Stimulated activated CD4-positive, alpha-beta T cell treated with anti-CD3 and anti-CD28 coated beads, Interleukin-2, amount 100 ng/mL, for 24 hours (primary cell): ENCODE measurements at places on chromosomes 6 and 20.

GRCh38 chr6:44297063-44298038 lies 15.8 kb downstream of the AARS2 start:
- DNase-seq, result peak; percentile 56

- no peak for DNase-seq
Measured at GRCh38 chr6:149614337-149614736, 34.2 kb downstream of the KATNA1 start.

DNA sequence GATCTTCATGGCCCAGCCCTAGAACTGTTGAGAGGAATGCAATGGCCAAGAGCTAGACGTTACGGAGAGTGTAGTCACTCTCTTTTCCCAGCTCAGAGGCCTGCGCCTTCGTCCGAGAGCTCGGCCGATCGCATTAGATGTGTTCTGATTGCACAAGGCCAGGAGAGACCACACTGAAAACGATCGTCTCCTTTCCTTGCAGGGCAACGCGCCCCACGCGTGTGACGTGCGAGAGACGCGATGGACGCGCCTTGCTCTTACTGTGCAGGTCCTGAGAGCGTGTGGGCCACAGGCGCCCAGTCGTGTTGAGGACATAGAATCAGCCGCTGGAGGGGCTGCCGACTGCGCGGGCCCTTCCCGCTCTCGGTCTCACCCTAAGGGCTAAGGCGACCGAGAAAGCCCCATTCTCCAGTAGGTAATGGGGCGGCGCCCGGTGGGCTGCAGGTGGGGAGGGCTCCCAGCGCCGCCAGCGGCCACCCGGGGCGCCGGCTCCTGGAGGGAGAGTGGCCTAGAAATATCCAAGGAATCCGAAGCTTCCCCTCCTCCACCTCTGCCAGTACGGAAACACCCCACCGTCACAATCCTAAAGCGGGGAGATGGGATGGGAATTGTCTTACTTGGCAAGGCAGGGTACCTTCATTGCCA lies 26.9 kb downstream of the TFAP2B start:
- no peak for DNase-seq

DNA sequence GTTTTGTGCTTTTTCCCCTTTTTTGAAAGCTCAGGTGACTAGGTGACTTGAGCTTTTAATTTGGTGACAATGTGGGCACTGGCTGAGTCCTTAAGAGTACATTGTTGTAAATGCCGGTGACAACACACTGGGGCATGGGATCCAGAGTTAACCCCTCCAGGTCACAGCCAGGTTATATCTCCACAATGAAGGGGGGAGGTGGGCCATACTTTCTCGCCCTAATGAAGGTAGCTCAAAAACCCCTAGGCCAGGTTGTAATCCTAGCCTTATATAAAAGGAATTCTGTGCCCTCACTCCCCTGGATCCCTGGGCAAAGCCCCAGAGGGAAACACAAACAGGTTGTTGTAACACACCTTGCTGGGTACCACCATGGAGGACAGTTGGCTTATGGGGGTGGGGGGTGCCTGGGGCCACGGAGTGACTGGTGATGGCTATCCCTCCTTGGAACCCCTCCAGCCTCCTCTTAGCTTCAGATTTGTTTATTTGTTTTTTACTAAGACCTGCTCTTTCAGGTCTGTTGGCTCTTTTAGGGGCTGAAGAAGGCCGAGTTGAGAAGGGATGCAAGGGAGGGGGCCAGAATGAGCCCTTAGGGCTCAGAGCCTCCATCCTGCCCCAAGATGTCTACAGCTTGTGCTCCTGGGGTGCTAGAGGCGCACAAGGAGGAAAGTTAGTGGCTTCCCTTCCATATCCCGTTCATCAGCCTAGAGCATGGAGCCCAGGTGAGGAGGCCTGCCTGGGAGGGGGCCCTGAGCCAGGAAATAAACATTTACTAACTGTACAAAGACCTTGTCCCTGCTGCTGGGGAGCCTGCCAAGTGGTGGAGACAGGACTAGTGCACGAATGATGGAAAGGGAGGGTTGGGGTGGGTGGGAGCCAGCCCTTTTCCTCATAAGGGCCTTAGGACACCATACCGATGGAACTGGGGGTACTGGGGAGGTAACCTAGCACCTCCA lies 2.2 kb upstream of the VEGFA start:
- no peak for DNase-seq

GRCh38 chr20:46355778-46356177 lies 47.5 kb upstream of the CDH22 start:
- DNase-seq, result no peak

GRCh38 chr6:36610041-36610955 lies 16.1 kb downstream of the SRSF3 start:
- DNase-seq, result no peak

DNA sequence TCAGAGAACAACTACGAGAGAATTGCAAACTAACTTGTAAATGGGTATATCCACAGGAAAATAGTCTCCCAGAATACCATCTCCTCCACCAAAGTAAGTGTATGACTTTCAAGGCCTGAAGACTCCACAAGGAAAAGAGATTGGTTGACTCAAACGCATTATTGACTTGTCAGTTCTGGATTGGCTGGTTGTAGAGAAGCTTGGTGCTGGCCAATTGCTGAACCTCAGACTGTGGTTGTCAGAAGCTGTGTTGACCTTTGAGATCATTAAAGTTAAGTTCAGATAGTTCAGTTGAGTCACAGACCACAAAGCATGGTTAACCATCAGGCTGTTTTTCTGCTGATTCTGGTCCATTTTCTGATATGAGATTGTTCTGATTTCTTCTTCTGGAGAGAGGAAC lies 388.3 kb downstream of the BMP2 start:
- DNase-seq, result no peak
